Left ventricle myocardium superior (tissue), 1 donor: ENCODE measurements at places on chromosomes 1 and 21. TPM values are rescaled to one million over a fixed set of nuclear protein-coding genes. Genes with fewer than 3 reads are reported as not detected.

- no peak for DNase-seq
Measured at GRCh38 chr21:37496972-37497371, 130.4 kb downstream of the DYRK1A start.

DNA sequence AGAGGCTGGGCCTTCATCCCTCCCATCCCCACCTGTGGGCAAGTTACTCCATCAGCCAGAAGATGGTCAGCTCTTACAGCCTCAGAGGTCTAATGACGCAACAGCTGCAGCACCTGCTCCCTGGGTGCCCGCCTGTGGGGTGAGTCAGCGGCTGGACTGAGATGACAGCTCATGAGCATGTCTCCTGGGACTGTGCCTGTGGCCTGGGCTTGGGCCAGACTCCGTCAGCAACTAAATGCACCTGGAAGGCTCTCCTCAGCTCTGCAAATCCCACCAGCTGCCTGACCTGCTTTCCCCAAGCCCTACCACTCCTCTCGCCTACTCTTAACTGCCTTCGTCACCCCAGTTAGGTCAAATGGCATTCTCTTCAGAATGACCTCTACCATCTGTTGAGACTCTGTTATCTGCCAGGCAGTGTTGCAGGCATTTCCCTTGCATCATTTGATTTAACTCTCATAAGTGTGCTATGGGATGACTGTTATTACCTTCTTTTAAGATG is 47.7 kb downstream of the ETS2 start:
- DNase-seq, result peak; percentile 42

TINAGL1 gene
- 274 TPM for total RNA-seq

SPATA17 gene
- 1.2 TPM for total RNA-seq

- DNase-seq, result peak; percentile 62
Measured at GRCh38 chr1:207908107-207908734, 2.7 kb downstream of the CD34 start.

SEMA4A gene
- total RNA-seq, result 0.69 TPM

NOC2L gene
- total RNA-seq, result 46.8 TPM

DNA sequence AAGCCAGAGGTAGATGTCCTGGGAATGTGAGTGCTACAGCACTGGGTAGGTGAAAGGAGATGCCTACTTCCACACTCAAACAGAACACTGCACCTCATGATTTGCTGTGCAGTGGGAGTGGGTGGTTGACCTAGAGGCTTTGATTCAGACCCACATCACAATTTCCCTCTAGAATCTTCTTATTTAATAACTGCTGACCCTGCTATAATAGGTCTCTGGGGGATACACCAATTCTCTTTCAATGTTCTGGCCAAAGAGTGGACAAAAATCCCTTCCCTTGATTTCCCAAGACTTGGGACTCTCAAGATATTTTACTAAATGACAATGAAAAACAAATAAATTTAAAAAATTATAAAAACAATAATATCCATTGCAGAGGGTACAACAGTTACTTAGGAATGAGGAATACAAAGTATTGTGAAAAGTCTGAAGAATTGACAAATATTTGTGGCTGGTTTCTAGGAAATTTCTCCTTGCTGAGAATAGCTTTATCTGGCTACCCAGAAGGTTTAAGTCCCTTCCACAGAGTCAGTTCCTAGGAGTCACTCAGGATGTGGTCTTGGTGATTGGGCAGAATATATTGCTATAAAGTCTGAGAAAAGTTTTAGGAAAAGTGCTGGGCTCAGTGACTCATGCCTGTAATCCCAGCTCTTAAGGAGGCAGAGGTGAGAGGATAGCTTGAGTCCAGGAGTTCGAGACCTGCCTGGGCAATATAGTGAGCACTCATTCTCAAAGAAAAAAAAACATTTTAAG is 2.4 kb upstream of the FCGR2A start:
- DNase-seq, result no peak

FOXJ3 gene
- total RNA-seq, result 35.1 TPM

DNA sequence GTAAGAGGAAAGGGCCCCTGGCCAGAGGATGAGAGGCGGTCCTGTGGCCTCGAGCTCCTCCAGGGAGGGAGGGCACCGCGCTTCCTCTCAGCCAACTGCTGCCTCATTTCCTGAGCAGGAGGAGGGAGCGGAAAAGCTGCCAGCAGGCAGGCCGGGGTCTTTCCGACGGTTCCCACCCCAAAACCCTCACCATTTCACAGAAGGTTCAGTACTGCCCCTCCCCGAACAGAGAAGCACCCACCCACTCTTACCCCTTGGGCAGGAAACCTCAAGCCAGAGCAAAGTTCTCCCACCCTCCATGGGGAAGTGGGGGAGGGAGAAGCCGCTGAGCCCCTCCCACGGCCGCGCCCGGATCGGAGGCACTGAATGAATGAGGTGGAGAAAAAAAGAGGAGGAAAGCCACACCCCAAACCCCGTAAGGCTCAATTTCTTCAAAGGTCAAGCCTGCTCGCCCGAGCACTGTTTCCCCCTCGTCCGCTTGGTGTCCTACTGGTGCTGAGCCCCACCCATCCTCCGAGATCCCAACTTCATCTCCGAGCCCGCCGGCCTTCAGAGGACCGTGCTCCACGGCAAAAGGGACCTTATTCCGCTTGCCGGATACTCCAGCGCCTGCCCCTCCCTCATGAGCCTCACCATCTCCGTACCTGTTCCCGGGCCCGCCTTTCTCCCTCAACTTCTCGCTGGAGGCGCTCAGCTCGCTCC is 9.4 kb downstream of the TPM3 start:
- peak; percentile 78 for DNase-seq

DNA sequence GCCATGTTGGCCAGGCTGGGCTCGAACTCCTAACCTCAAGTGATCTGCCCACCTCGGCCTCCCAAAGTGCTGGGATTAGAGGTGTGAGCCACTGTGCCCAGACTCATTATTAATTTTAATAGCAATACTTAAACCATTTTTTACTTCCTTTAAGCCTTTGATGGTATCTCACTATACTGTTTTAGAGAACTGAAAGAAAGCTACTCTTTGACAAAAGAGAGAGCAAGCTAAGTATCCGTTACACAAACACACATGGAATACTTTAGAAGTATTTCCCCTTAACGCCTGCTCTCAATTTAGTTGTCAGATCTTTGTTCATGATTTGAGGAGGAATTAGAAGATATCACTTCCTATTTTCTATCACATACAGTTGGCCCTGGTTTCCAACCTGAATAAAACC is 189.4 kb downstream of the COP1 start:
- no peak for DNase-seq

- no peak for DNase-seq
Measured at GRCh38 chr1:215082532-215083382, at the start of gene KCNK2. Gene KCNK2 (plus strand): TSS chr1:215082737. CDS start chr1:215083386, 649 bp downstream.

DNA sequence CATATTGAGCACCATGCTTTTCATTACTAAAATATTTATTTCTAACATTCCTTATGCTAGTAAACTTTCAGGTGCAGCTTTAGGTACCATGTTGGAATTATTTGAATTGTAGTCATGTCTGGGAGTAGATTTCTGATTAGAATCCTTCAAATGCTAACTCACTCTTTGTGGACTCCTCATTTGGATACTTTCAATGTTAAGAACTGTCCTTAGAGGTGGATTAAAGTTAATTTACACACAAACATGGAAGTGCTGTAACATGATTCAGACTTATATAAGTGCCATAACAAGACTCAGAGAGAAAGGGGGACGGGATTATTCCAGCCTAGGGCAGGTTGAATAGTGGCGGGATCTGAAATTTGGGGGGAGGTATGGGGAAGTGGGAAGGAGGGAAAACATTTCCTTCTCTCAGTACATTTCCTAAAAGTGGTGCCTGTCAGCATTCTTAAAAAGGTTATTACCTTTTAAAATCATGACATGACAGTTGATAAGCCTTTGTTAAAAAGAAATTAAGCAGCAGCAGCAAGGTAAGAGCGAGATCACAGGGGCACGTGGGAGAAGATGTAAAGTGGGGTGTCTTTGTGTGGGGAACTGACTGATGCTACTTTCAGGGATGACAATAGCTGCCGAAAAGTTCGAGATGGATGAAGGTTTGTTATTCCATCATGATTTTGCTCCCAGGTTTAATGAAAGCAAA is 44.4 kb downstream of the HHAT start:
- DNase-seq, result no peak

GRCh38 chr1:78586572-78586971 is 33.7 kb upstream of the IFI44L start:
- DNase-seq, result no peak

DNA sequence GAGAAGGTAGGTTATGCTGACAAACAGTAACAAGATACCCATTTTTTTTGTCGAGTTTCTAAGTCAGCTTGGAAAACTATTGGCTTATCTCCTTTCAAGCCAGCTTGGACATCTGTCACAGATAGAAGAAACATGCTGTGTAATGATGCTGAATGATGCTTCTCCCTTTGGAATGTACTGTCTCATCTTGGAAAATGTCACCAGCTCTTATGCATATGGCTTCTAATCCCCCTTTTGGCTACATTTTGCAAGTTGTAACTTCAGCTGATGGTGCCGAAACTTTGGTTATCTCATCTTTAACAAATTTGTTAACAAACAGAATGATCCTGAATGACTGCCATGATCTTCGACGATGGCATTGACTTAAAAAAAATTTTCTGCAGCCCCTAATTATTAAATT is 68.8 kb upstream of the ST6GALNAC3 start:
- no peak for DNase-seq

DNA sequence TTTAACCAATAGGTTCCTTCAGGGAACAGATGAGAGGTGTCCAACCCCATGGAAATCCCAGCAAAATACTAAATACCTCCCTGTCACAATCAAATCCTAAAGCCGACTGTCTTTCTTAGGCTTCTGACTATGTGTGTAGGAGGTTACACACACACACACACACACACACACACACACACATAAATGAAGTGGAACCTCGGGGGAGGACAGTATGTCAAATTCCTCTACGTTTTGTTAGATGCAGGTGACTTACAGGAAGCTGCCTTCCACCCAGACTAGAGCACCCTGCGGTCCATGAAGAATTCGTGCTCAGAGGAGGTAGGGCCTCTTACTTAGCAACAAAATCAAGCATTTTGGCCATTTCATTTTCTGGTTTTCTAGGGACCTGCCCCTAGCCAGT is 16.4 kb downstream of the RSPH1 start:
- DNase-seq, result no peak

GRCh38 chr1:155218854-155219591 is 10.5 kb downstream of the MTX1 start:
- no peak for DNase-seq

- DNase-seq, result no peak
Measured at GRCh38 chr1:205497351-205497750, 7.1 kb upstream of the CDK18 start.

DNA sequence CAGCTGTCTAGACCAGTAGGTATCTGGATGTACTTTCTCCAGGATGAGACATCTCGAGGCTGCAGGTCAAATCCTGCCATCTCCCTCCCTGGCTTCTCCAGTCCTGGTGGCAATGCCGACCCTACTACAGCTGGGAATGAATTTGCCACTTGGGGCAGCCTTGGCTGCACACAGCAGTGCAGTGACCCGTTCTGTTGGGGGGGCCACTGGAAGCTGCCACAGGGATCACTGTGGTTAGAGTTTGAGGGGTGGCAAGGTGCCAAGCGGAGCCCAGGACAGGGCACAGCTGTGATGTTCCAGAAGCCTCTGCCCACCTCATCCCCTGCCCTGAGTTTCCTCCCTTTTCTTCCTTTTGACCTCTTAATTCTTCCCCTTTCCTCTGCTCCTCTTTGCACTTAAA is 17.1 kb downstream of the COL6A2 start:
- peak; percentile 33 for DNase-seq

GRCh38 chr1:19370453-19371170 is 58.5 kb downstream of the SLC66A1 start:
- no peak for DNase-seq

DNA sequence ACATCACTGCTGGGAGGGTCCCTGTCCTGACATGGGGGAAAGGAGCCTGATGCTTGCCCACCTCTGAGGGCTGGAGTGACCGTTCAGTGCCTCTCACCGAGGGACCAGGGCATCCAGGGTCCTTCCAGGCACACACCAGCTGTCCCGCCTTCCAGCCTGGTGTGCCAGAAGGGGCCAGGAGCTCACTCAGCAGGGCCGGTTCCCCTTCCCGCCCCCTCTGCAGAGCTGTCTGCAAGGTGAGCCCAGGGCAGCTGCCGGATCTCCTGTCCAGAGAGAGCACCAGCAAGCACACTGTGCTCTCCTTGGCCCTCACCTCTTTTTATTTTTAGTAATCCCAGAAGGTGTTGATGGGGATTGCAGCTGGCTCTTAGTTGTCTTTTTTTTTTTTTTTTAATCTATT is 16.9 kb downstream of the H6PD start:
- DNase-seq, result peak; percentile 77

DNA sequence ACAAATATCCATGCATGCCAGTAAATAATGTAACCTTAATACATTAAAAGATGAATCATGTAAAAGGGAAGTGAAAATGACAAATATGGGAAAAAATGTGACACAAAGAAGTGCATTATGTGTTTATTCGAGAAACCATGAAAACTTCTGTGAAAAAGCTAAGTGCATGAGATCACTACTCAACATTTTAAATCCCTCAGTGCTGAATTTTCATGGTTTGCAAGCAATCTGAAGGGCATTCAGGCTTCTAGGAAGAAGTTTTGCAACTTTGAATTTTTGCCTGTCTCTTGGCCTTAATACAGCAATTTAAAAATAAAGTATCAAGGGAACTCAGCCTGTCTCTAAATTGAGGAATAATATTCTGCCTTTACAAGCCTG is 78.2 kb downstream of the MAP3K7CL start:
- DNase-seq, result no peak

DNA sequence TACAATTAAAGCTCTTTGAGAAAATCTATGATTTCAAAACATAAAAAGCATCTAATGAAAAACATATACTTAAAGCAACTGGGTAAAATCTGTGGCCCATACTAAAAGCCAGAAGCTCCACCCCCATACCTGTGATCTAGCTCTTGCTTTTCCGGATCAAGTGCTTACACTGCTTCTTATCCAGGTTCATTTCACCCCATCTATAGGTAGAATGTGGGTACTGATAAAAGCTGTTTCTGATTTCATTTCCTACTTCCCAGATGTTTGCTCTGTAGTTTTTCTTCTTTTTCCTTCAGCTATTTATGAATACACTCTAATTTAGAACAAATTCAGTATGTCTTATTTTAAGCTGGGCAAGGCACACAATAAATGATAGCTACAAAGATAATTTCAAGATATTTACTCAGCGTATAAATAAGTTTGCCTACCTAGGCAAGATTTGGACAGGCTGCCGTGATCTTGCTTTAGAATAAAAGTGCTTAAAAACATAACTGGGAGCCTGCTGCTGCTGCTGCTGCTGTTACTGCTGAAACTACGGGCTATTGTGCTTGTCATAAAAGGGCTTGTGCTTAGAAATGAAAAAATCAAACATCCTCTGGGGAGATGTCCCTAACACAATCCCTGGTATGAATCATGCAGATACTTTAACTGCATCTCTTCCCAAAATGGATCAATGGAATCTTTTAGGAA is 2.1 kb downstream of the SIPA1L2 start:
- DNase-seq, result no peak

OR2G6 gene
- total RNA-seq, result not detected
